Omental fat pad (tissue), 4 donors: ENCODE measurements at places on chromosomes 5 and 9.

GRCh38 chr9:70165006-70165602 lies 93.7 kb upstream of the SMC5 start:
- DNase-seq: no peak

DNA sequence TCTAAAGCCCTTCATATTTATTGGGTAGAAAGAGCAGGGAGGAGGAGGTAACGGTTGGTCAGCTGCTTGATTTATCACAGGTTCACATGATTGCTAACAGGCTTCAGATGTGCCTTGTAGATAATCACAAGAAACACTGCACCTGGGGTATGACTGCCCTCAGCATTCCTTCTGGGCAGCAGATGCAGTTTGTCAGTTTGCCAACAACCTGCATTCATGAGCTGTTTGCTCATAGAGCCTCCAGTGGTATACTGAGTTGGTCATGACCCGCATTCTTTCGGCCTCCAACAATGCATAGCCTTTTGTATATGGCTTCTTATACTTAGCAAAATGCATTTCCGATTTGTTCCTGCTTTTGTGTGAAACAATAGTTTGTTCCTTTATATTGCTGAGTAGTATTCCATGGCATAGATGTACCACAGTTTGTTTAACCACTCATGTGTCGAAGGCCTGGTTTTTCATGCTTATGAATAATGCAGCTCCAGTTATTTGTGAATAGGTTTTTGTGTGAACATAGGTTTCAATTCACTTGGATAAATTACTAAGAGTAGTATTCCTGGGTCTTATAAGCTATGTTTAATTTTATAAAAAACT lies 83.6 kb downstream of the ARHGEF28 start:
- DNase-seq: no peak

- no peak for DNase-seq
Measured at GRCh38 chr9:127862075-127863011, 7.9 kb upstream of the ENG start.

- no peak for DNase-seq
Measured at GRCh38 chr5:158917731-158918130, 182.0 kb downstream of the EBF1 start.

DNA sequence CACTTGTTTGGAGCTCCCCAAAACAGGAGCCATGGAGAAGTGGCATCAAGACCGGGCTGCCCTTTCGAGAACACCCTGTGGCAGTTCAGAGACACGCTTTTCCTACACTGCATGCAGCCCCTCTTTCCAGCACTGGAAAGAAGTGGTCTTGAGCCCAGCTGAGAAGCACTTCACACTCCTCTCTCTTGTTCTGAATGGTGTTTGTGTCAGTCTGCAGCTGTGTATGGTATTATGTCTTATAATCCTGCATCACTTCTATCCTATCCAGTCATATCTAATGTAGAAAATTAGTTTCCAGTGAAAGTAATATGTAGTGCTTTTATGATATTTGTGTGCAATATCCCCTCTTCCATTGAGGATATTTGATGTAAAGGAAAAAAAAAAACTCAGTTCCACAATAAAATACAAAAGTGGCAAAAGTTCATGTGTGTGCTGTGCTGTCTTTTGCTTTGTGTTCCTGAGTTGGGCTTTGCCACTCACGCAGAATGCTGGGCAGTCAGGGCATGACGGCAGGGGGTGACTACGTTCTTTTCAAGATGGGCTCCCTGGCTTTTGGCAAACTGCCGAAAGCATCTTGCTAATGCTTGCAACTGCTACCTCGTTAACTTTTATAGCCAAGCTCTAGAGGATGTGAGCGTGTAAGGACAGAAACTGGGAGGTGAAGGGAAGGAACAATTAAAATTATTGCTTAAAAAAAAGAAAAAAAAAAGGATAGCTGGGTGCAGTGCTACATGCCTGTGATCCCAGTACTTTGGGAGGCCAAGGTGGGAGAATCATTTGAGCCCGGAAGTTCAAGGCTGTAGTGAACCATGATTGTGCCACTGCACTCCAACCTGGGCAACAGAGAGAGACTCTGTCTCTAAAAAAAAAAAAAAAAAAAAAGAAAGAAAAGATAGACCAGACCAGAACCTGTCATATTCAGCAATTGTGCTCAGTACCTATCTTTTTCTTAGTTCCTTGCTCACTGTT lies 102.2 kb downstream of the MAP1B start:
- no peak for DNase-seq

DNA sequence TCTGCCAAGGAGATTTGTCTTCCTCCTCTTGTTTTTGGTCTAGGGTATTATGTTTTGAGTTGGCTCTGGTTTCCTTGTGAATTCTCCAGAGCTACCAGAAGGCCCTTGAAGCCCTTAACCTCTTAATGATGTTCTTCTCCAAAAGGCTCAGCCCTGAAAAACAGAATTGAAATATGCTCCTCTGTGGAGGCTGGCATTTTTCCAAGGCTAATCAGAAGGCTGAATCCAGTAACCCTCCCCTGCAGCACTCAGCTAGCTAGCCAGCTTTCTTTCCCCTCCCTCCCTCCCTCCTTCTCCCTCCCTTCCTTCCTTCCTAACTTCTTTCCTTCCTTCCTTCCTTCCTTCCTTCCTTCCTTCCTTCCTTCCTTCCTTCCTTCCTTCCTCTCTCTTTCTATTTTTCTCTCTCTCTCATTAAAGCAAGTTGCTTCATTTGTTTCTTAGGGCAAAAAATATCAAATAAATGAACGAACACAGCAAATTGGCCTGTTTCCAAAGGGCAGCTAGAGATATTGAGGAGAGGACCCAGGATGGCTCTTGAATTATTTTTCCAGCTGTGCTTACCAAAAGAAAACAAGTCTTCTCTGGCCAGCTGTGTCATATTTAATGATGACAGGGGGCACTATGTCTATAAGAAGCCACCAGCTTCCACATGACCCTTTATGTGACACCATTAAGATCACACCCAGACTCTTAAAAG lies 38.7 kb downstream of the JAKMIP2 start:
- DNase-seq: no peak

- DNase-seq: no peak
Measured at GRCh38 chr5:155125551-155126095, 112.1 kb downstream of the KIF4B start.

DNA sequence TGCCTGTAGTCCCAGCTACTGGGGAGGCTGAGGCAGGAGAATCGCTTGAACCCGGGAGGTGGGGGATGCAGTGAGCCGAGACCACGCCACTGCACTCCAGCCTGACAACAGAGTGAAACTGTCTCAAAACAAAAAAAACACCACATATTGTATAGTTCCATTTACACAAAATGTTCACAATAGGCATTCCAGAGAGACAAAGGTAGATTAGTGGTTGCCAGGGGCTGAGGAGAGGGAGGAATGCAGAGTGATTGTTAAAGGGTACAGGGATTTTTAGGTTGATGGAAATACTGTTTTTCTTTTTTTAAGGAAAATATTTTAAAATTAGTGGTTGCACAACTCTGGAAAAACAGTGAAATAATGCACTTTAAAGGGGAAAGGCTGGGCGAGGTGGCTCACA lies 19.6 kb downstream of the ETF1 start:
- no peak for DNase-seq

DNA sequence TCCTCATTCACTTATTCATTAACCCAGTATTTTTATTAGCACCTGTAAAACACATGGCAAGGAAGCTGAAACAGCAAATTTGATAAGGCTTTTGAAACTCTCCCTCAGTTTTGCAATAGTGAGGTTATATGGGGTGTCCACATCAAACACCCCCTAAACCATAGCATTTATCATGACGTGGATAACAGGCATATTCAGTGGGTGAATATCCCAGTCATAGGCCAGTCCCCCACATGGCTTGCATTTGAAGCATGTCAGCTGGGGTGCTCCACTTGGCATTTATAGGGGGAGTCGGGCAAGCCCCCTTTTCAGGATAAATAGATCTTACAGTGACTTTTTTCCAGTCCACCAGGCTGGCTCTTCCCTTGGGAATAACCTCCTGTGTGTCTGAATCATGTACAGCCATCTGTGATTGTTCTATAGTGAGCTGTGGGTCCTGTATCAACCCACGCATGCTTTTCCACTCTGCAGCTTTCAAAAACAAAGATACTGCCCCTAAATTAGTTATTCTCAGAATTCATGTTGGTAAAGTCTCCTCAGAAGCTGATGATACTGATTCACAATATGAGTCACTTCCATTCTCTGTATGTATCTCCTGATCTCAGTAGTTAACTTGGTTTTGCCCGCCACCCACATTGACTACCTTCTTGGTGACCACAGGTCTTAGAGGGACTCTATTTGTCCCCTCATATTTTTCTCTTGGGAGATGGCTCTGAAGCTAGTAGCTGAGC lies 84.4 kb upstream of the SPIN1 start:
- DNase-seq: no peak

DNA sequence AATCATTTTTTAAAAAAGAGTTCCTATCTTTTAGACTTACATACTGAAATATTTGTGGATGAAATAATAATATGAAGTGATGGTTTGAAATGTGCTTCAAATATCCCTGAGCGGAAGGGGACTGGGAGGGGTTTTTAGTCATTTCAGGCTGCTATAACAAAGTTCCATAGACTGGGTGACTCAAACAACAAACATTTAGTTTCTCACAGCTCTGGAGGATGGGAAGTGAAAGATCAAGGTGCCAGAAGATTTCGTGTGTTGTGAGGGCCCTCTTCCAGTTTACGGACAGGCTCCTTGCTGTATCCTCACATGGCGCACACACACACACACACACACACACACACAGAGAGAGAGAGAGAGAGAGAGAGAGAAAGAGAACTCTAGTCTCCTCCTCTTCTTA lies 27.1 kb upstream of the TEX10 start:
- DNase-seq: no peak

DNA sequence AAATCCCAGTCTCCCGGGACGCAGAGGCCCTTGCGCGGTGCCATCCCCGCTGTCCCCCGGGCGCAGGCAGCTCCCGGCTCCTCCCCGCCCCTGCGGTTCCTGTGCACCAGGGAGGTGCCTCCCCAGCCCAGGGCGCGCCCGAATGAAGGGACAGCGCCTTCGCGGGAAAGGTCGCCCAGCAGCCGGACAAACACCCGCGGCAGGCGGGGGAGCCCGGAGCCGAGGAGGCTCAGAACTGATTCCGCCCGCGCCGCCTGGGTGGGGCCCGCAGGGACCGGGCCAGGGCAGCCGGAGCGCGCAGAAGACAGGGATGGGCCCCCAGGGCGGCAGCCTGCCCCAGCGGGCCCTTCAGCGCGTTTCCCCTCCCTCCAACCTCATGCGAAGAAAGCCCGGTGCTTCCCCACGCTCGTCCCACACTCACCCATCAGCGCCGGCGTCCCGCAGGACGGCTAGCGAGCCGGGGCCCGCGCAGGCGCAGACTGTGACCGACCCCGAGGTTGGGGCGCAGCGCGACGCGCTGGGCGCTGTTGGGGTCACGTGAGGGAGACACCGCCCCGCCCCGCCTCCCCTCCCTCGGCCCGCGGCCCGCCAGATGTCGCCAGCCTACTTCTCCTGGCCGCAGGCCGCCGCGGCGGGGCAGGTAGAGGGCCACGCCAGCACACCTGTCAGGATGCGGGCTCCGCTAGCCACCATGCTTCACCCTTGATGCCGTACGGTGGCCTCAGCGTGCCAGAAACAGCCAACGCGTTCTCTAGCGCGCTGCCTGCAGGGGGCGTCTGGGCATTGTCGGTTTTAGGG lies at the start of gene SLC25A51:
Gene SLC25A51 (minus strand): TSS at position 481 of the 798 bp plus-strand sequence. CDS start 15,577 bp downstream, outside the sequence.
- peak; percentile 97 for DNase-seq
